ENCODE measurements at places on chromosomes 4 and X.

GRCh38 chr4:143185253-143186107 is 763 bp downstream of the USP38 start:
- DNase-seq, result peak; percentile 3

DNA sequence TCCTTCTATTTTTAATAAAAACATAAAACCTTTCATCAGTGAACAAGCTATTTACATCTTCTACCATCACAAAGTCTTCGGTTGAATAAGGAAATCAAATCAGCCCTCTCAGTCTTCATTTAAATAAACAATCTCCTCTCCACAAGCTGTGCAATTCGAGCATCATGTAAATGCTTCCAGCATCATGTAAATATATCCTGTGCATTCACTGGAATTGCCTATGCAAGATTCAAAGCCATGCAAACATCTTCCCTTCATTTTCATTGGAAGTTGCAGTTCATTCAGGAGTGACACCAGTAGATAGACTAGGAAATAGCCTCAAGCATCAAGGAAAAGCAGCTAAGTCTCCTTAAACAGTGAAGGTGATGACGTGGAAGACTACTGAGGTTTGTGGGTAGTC is 77.7 kb upstream of the PCDH19 start:
- no peak for DNase-seq

DNA sequence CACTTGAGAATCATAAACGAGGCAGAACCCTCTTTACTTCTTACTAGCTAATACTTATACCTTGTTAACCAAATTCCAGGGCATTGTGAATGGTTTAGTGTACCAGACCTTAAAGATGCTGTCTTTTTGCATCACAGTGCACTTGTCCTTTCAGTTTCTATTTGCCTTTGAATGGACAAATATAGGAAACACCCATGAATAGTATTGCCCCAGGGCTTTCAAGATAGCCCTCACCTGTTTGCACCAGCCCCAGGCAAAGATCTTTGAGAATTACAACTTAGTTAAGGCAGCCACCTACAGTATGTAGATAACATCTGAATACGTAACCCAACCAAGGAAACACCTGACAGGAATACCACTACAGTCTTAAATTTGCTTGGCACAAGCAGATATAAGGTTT is 60.8 kb upstream of the CT45A1 start:
- no peak for DNase-seq

DNA sequence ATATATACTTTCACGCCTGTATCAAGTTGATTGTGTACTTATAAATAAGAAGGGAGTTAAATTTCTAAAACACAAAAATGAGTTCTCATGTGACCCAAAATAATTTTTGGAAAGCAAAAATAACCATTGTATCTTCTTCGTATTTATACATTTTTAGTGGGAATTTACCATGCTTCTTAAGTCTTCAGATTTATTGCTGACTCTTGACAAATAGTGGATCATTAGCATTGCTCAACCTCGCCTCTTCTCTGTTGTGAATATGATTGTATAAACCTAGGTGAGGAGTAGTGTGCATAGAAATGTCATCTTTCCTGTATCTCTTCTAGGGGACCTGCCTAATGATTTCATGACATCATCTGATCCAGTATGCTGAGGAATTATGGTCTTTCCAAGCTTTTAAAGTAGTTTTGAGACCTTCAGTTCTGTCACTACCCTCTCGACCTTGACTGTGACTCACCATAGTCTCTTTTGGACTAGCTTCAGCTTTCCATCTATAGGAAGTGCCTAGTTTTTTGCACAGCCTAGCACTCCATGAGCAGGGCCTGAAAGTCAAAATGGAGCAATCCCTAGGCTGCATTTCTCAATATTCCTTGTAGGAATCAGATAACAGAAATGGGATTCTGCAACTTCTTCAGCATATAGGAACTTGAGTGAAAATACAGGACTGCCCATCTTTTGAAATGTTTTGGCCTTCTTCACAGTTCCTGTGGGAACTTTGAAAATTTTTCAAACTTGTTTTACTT is 157.6 kb downstream of the ARX start:
- DNase-seq, result no peak

DNA sequence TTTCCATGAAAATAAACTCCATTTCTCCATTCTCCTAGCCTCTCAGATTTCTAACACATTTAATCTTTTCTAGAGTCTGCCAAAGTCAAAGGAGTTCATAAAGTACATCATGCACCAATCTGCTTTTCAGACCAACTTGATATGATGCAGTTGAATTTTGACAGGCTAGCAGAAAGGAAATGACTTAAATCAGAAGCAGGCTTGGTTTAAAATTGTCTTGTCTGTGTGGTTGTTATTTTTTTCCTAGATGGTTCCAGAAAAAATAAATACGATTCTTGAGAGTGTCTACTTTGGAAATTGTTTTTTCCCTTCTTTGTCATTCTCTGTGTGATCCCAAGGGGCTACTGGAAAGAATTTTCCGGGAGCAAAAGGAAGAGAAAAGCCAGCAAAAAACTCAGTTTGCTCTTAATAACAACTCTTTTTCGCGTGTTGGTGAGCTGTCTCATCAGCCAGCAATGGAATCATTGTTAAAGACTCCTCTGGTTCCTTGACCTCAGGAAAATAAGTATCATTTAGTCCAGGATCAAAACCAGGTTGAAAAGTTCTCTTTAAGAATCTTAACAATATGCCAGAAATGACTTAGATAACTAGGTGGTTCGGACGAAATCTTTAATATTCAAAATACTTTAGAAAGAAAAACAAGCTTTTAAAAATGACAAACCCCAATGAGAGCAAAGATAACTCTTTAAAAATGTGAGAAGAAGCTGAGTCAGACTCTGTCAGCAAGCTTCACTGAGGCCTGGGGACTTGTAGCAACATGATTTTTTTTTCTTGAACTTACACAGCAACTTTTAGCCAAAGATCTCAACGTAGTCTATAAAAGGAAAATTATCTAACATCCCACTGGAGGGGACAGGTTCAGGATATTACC is 49.7 kb upstream of the GAB1 start:
- DNase-seq, result no peak

DNA sequence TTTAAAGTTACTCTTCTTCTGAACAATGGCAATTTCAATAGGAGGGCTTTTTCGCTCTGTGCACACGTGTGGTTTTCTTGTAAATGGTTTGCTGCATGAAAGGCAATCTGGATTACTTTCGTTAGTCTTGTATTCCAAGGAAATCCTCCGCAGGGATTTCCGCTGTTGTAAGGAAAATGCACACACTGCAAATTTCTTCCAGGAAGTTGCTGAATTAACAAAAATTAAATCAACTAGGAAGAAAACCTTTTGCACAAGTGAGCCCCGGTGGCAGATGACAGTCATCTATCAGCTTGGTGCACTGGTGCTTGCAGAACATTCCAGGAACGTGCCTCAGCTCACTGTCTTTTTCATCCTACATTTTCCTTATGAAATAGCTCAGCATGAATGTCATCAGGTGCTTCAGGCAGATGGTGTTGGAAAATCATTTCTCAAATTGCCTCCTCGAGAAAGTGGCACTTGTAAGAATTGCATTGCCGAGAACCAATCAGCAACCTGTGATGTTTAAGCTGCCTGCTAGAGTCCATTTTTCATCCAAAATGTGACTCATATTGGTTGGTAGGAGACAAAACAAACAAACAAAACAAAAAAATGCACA is 272.4 kb upstream of the VCX start:
- DNase-seq, result no peak

- no peak for DNase-seq
Measured at GRCh38 chr4:95371476-95372224, 177.1 kb downstream of the UNC5C start.

DNA sequence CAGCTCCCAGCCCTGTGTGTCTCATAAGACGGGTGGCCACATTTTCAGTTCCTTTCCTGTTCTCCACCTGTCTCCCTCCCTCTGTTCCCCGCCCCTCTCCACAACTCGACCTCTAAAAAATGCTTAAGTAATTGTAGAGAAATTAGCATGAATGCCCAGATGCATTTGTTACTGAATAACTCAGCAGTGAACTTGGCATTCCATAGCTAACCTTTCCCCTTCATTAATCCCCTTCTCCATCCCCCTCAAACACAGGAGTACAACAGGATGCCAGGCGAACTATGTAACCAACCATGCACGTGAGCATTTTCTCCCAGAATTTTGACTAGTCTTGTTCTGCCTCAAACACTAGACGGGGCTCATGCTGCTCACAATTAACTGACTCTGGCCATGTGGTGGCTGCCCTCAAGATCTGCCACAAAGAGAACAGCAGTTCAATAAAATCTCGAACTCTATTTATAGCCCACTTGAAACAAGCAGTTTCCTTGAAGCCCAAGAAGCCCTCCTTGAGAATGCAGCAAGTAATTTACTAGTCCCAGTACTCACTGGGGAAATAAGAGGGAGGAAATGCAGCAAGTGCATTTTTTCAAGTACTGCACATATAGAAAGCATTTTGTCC is 351.2 kb downstream of the ARHGAP24 start:
- no peak for DNase-seq

GRCh38 chr4:6095023-6095752 is 77.0 kb upstream of the C4orf50 start:
- no peak for DNase-seq

DNA sequence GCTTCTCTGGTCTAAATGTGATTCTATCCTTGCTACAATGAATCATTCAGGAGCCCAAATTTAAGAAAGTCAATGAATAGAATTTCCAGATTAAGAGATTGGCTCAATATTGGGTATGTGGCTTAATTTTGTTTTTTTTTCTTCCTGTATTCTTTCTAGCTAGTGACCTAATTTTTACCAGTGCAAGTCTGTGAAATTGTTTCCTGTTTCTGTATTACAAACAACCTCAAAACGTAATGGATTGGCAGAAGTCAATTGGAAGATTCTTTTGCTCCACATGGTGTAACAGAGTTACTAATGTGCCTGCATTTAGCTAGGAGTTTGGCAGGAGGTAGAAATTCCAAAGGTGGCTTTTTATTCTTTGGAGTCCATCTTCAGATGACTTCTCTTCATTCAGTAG is 17.6 kb downstream of the DYNLT3 start:
- no peak for DNase-seq

GRCh38 chr4:110567214-110567613 is 55.7 kb downstream of the PITX2 start:
- DNase-seq, result no peak

GRCh38 chr4:2651546-2651945 is 104.6 kb downstream of the TNIP2 start:
- DNase-seq, result no peak

DNA sequence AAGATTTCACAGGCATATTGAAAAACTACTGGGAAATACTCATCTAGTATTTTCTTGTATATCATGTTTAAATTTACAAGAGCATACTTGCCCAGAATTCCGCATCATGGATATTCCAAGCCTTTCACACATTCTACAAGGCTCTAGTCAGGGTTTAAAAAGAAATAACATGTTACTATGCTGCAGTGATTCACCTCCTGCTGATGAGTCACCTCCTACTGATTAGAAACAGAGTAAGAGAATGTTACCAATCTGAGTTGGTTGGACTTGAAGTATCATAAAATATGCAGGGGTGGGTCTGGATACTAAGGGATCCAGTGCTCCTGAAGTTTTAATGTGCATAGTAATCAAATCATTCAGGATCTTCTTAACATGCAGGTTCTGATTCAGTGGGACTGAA is 192.0 kb upstream of the ANK2 start:
- no peak for DNase-seq

- DNase-seq, result no peak
Measured at GRCh38 chr4:2835978-2836377, 7.7 kb upstream of the ADD1 start.

DNA sequence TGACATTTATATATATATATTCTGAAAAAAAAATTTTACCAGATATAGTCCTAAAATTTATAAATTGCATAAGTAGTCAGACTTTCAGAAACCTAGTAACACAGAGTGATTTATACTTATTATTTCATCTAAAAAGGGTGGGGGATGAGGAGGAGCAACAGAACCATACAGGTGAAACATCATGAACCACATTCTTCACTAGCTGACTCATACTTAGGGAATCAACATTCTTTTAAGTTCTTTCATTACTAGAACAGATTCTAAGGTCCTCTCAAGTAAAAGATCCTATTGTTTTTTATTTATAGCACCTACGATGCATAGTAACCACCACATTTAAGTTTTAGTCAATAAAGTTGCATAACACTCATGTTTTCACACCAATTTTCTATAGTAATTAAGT is 166.1 kb downstream of the LRBA start:
- DNase-seq, result no peak

- no peak for DNase-seq
Measured at GRCh38 chrX:11791537-11791936, 33.5 kb downstream of the MSL3 start.

GRCh38 chr4:147428583-147428982 is 52.3 kb upstream of the EDNRA start:
- DNase-seq, result no peak

DNA sequence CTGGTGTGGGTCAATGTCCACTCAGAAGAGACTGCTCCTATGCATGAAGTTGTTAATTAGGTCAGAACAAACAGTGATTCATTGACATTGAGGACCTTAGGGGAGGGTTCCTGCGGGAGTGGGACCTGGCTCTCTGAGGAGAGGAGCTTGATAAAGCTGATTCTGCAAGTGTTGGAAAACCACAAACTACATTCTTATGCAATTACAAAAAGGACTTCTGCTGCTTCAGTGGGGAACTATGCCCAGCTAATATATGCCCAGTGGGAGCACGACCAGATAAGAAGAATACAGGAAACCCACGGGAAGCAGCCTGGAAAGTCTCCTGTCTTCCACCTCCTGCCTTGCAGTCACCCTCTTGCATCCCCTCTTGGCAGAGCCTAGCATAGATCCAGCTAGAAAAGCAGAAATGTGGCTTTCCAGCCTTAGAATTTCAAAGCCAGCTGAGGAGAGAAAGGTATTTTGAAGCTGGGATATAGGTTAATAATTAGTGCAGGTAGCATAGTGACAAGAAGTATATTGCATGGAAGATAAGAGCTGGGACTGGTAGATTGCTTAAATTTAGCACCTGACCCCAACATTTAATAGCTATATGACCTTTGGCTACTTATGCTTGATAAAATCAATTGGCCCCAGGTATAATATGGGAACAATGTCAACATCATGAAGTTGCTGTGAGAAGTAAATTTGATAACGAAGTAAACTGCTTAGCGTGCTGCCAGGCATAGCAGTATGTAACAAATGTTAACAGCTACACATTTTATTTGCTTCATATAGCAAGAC is 34.9 kb upstream of the UGT8 start:
- no peak for DNase-seq

DNA sequence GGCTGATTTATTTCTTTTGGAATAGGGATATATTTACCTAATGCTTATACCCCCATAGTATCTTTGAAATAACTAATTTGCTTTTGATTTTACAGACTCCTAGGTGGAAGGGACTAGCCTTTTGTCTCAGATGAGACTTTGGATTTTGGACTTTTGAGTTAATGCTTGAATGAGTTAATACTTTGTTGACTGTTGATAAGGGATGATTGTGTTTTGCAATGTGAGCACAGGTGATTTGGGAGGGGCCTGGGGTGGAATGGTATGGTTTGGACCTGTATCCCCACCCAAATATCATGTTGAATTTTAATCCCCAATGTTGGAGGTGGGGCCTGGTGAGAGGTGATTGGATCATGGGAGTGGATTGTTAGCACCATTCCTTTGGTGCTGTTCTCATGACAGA is 117.4 kb upstream of the ZC4H2 start:
- no peak for DNase-seq

Data from CD4-positive, alpha-beta T cell treated with Interleukin-6 at 100 ng/mL for 8 hours (primary cell).